ENCODE measurements at places on chromosomes 4 and X.

DNA sequence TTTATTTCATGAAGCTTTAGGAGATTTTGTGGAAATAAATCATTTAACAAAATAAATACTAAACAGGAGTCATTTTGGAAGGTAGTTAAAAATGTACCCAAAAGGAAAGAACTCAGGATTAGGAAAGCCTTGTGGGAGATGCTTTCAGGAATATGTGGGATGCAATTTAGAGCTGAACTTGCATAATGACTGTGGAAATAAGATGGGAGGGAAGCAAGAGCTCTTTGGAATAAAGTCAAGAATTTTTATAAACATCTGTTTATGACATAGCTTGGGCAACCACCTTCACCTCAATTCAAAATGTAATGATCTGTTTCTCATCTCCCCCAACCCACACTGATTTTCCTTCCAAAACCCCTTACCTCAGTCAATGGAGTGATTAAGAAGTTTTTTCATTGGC is 623.8 kb downstream of the FAT4 start:
- DNase-seq = no peak

DNA sequence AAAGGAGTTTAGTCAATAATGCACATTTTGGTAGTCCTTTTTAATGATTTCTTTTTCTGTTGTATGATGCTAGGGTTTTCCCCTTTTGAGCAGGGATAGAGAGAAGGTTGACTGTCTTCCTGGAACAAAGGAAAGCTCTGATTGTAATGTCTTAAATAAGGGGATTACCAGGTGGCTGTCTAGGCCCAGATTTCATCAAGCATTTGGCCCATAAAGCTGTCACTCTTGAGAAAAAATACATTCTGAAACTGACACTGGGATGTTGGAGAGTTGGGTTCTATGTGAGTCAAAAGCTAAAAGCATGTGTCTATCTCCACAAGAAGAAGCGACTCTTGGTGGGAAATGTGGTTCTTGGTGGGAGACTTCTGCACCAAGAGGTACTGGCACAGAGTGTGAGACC is 26.4 kb downstream of the KIAA1210 start:
- no peak for DNase-seq

DNA sequence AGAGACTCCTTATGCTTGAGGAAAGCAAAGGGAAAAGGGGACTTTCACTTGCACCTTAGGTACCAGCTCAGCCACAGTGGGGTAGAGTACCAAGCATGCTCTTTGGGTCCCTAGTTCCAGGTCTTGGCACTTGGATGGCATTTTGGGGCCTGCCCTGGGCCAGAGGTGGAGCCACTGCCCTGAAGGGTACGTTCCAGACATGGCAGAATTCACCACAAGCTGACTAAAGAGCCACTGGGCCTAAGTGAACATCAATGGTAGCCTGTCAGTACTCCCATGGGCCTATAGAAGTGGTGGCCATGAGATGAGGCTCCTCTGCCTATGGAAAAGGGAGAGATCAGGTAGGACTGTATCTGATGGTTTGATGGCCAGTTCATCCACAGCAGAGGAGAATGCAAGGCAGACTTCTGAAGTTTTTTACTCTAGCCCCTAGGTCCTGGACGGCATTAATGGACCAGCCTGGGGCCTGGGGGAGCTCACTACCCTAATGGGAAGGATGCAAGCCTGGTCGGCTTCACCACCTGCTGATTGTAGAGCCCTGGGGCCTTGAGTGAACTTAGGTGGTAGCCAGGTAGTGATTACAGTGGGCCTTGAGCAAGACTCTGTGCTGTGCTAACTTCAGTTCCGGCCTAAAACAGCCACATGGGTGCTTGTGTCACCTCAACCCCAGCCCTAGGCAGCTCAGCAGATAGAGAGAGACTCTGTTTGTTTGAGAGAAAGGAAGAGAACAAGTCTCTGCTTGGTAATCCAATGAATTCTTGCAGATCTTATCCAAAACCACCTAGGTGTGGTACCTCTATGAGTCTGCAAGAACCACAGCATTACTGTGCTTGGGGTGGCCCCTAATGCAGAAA is 19.8 kb upstream of the HSFX4 start:
- DNase-seq = no peak

DNA sequence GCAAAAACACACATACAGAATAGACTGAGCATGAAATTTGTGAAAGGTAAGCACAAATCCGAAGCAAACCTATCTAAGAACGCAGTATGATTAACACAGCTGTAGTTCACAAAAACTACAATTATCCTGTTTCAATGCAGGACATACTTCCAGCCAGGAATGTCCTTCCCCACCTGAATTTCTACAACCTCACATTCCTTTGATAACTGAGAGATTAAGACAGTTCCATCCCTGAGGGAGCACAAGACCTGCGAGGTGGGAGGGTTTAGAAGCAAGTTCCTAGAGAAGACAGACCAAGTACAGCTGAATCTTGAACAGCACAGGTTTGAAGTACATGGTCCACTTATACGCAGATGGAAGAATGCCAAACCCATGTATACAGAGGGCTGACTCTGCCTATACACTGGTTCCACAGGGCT is 10.6 kb downstream of the ABCG2 start:
- DNase-seq = no peak

DNA sequence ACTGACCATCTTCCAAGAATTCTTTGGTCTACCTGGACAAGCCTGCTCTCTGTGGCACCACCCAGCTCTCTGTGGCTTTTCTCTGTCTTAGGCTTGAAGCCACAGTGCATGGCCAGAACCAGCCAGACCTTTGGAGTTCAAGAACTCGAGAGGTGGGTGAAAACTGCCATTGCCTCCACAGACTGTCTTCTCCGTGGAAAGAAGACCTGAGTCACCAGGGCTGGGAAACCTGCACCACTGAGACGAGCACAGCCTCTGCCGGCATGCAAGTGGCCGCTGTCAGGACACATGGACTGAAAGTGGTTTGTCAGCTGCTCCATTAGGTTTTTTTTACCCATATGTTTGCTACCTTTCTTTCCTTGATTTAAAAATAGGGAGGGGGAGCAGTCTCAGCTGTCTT is 74.5 kb downstream of the MGST2 start:
- DNase-seq = no peak

- no peak for DNase-seq
These were observed 11.3 kb upstream of the ANOS1 start for GRCh38 chrX:8743126-8743732.

DNA sequence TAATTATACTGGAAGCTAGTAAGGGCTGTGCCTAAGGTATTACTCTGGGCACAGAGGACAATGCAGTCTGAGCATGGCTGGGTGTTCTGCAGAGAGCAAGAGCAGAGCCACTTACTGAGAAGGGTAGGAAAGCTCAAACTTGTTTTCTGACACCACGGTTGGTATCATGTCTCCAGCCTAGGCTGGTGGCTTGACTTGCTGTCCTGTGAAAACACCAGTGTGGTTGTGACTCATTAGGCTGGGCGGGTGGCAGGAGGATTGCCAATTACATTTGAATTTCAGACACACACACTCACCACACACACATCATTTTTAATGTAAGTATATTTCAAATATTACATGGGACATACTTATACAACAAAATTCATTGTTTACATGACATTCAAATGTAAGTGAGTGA is 19.7 kb upstream of the MTM1 start:
- DNase-seq = no peak

DNA sequence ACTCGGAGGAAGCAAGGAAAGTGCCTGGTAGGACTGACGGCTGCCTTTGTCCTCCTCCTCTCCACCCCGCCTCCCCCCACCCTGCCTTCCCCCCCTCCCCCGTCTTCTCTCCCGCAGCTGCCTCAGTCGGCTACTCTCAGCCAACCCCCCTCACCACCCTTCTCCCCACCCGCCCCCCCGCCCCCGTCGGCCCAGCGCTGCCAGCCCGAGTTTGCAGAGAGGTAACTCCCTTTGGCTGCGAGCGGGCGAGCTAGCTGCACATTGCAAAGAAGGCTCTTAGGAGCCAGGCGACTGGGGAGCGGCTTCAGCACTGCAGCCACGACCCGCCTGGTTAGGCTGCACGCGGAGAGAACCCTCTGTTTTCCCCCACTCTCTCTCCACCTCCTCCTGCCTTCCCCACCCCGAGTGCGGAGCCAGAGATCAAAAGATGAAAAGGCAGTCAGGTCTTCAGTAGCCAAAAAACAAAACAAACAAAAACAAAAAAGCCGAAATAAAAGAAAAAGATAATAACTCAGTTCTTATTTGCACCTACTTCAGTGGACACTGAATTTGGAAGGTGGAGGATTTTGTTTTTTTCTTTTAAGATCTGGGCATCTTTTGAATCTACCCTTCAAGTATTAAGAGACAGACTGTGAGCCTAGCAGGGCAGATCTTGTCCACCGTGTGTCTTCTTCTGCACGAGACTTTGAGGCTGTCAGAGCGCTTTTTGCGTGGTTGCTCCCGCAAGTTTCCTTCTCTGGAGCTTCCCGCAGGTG is 637 bp downstream of the AR start:
- DNase-seq = no peak

- no peak for DNase-seq
These were observed 5.7 kb downstream of the ZNF280C start for GRCh38 chrX:130263016-130263415.

DNA sequence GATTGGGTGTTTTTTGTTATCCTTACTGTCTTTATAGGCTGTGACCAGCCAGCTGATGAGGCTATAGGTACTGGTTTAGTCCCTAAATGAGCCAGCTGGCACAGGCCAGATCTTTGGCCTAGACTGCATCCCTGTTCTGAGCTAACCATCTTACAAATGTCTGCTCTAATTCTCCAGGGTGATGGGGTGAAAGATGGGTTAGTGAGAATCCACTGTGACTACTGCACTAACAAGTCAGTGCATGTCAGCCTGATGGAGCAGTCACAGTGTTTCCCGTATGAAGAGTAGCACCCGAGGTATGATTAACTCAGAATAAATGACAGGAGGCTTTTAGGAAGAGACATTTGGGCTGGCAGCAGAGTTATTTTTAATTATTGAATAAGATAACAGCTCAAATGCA is 181.0 kb downstream of the DCTD start:
- no peak for DNase-seq

GRCh38 chr4:155668707-155669220 is 2.1 kb downstream of the GUCY1A1 start:
- no peak for DNase-seq

DNA sequence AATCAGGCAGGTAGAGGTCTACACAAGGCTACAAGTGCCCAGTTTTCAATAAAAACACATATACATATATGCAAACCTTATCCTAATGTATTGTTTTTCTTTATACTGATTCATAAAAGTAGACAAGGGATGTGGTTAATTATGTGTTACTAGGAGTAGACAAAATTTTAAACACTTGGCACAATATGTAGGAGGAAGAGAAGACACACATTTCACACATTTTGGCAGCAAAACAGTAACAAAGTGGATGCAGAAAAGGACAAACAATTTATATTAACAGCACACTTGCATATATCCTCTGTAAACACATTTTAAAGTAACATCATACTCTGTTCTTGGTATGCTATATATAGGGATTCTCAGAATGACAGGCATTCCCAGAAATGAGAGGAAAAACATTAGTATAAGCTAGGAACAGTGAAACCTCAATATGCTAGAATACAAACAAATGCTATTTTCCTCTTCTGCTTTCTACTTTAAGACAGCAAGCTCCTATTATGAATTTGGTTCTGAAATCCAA is 63.8 kb downstream of the GPRIN3 start:
- no peak for DNase-seq

DNA sequence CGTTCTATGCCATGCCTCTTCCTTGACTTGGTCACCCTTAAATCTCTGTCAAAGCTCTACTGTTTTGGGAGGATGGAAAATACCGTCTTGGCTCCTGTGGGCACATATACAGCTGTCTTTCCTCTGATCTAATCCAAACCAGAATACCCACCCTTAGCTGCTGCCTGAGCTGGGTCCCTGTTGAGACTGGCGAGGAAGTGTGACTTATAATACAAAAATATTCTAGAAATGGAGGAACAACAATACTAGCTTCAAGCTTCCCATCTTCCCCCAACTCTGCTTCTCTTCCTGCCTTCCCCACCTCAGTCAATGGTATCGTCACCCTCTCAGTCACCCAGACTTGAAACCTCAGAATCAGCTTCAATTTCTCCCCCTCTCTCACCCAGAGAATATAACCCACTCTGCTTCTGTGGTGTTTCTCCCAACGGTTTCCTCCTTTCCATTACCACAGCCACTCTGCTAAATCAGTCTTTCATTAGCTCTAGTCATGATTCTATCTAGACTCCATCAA is 599 bp upstream of the IL2RG start:
- DNase-seq = no peak

- no peak for DNase-seq
These were observed 44.0 kb upstream of the IGFBP7 start for GRCh38 chr4:57154191-57154590.

GRCh38 chr4:42641656-42642055 is 15.2 kb downstream of the ATP8A1 start:
- DNase-seq = no peak

- DNase-seq = no peak
These were observed 240.0 kb upstream of the RPS6KA3 start for GRCh38 chrX:20506739-20507138.

- no peak for DNase-seq
These were observed 4.0 kb downstream of the PRPS1 start for GRCh38 chrX:107632346-107632745.

DNA sequence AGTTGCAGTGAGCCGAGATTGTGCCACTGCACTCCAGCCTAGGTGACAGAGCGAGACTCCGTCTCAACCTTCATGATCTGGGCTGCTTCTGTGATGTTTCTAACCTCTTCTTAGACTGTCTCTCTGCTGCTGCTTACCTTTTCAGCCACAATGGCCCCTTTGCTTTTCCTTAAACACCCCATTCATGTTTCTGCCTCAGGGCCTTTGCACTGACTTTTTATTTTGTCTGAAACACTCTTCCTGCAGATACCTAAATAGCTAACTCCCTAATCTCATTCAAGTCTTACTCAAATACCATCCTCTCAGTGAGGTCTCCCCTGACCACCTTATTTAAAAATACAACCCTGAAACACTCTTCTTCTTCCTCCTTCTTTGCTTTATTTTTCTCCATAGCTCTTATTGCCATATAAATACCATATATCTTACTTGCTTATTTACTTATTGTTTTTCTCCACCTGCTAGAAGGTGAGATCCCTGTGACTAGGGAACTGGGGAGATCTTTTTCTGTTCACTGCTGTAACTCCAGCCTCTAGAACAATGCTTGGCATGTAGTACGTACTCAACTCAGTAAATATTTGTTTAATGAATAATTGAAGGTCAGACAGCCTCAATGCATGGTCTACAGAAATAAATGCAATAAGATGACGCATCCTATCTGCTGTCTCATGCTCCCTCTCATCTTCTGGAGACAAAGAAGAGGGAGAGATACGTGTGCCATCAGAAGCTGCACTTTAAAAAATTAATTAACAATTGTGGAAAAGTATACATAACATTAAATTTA is 43.8 kb upstream of the SETD7 start:
- DNase-seq = no peak

GRCh38 chr4:100838286-100838685 is 320.5 kb upstream of the EMCN start:
- DNase-seq = no peak

GRCh38 chr4:59258002-59258401 is 1942.1 kb upstream of the ADGRL3 start:
- no peak for DNase-seq

GRCh38 chr4:5865896-5866599 is 26.8 kb downstream of the CRMP1 start:
- no peak for DNase-seq
